ENCODE measurements at places on chromosomes 16 and 17.
A peak's percentile ranks its signal among the peaks of the same experiment; 100 is the strongest.

DNA sequence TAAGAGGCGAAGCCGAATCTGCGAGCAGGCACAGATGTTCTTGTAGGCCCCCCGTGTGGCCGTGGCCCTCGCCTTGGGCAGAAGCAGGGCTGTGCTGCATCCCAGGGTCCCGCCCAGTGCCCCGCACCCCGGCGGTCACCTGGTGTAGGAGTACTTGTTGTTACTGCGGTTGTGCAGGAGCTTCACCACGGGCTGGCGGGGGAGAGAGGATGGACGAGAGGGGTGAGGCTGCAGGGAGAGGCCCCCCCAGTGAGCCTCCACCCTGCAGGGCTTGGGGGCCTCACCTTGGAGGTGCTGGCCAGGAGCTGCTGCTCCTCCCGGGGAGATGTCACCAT, 11.4 kb downstream of the ASPHD1 start:
- DNase-seq = no peak

- no peak for DNase-seq
Measured at GRCh38 chr16:73846007-73846330, 450.6 kb upstream of the PSMD7 start.

DNA sequence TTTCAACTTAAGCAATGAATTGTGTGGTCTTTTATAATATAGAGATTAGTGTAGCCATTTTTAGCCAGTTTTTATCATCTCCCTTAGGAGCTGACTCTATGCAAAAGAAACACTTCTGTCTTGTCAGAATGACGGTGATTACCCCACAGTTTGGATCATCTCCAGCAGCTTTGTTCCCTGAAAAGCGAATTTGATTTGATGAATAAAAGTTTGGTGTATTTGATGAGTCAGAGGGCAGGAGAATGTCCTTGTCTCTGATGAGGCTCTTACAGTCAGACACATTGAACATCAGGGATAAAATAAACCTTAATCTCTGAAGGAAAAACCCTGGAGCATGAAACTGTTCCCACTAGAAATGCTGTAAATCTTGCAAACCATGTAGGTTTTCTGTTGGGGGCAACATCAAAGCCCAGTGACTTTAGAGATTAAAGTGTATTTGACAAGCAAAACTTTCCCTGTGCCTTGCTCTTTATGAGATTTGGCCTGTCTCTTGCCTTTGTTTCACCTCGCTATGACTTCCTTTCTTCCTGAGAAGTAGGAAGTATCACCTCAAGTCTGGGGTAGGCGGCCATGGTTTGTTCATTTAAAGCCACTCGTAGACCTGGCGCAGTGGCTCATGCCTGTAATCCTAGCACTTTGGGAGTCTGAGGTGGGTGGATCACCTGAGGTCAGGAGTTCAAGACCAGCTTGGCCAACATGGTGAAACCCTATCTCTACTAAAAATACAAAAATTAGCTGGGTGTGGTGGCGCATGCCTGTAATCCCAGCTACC, 209.3 kb downstream of the FTO start:
- DNase-seq = peak; percentile 69

- no peak for DNase-seq
Measured at GRCh38 chr17:82214012-82214628, 1.5 kb upstream of the CCDC57 start.

- no peak for DNase-seq
Measured at GRCh38 chr17:73271072-73271471, 9.4 kb upstream of the CPSF4L start.

GRCh38 chr17:77666462-77666861, 292.0 kb upstream of the TNRC6C start:
- no peak for DNase-seq

DNA sequence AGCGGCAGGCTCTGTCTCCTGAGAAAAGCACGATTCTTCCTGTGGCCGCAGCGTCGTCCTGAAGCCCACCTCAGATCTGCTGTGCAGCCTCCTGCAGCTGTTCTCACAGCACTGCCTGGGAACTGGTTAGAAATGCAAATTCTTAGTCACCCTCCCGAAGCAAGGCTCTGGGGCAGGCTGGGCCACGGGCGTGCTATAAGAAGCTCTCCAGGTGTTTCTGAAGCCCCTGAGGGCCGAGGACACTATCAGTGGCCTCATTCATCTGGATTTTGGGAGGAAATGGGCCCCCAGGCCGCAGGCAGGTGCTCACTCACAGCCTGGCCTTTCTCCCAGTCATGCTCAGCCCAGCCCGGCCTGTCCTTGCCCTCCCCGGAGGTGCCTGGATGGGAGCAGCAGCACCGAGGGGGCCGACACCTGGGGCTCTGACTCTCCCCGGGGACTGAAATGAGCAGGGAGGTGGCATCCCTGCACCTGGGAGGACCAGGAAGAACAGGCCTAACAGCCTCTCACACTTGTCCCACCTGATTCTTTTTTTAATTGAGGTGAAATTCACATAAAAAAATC, 10.4 kb upstream of the NLRC3 start:
- DNase-seq = no peak

DNA sequence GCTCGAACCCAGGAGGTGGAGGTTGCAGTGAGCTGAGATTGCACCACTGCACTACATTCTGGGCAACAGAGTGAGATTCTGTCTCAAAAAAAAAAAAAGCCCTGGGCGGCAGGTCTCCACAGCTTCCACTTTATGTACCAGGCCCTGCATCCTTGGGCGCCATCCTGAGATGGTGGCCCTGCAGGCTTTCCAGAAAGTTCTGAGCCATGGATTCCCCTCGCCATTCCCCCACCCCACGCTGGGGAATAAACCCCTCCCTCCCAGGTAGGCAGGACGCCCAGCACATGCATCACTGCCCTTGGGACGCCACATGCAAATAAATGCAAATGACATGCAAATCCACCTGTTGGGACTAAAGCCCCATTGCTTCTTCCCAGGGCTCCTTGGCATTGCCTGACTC, 13.8 kb upstream of the ZNF469 start:
- no peak for DNase-seq

DNA sequence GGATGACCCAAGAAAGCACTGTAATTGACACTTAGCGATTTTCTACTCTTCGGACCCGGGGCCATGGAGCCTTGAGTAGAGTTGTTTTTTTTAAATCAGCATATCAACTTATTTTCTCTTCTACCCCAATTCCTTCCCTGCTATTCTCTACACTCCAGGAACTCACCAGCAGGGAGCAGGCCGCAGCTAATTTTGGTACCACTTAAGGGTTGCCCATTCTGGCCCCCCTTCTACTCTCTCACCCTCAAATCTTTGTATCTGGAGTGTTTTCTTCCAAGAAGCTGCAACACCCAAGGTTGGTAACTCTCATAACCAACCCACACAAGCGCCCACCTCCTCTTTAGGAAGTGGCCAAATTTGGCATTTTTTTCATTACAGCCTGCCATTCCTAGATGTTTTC, 5.5 kb upstream of the ERAL1 start:
- DNase-seq = no peak

DNA sequence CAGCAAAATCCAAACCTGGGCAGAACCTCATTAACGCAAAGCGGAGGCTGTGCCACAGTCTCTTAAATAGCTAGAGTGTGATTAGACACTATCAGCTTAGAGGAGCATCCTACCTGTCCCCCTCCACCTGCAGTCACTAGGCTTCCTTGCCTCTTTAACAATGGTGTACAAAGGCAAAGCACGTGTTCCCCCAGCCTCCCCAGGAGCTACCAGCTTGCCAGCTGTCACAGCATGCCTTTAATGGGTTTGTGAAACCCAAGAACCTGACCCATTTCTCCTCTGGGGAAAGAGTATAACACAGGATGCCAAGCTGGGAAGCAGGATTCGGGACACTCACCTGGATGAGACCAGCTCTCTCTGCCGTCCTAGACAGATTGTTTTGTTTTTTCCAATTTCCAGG, 37.2 kb upstream of the TBX2 start:
- DNase-seq = no peak

DNA sequence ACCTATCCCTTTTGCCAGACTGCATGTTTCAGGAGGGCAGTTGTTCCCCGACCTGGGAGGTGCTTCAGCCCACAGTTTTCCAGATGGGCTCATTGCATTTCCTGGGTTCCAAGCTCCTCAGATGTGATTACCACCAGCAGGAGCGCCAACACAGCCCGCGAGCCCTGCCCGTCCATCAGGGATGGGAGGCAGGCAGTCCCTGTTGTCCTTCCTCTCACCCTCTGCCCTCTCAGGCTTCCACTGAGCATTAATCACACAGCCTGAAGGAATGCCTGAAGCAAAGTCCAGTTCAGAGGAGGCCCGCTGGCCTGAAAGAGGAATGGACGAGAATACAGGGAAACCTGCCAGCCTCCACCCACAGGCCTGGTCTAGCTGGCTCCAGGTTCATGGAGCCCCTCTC, 256.3 kb upstream of the SDK2 start:
- DNase-seq = no peak

- no peak for DNase-seq
Measured at GRCh38 chr17:83069931-83070742, 9.3 kb upstream of the METRNL start.

GRCh38 chr17:40319651-40320540, 10.9 kb downstream of the RARA start:
- no peak for DNase-seq

GRCh38 chr16:71672125-71672524, 46.1 kb downstream of the MARVELD3 start:
- no peak for DNase-seq

DNA sequence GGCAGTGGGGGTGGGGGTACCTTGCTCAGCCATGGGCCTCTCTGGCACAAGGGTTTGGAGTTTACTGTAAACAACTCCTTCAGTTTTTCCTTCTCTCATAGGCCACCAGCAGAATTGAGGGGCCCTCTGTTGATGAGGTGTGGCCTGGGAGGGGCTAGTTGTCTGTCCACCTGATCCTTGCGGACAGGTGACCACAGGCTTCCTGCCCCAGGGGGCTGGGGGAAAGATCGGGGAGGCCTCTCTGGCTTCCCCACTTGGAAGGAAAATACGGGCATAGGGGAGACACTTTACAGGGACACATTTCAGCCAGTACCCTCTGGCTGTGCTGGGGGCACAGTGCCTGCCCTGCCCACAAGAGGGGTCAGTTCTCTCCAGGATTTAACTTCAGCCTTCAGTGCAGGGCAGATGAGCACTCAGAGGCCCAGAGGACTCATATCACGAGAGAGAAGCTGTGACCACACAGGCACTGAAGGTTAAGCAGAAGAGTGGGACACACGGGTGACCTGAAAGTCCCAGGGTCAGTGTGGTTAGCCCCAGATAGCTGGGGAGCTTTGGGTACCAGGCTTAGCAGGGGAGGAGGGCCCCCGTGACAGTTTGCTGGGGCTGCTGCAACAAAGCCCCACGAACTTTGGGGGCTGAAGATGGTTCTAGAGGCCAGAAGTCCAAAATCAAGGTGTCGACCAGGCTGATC, 245.9 kb downstream of the SEC14L1 start:
- DNase-seq = no peak

GRCh38 chr16:88013766-88014251, 62.6 kb downstream of the BANP start:
- no peak for DNase-seq

DNA sequence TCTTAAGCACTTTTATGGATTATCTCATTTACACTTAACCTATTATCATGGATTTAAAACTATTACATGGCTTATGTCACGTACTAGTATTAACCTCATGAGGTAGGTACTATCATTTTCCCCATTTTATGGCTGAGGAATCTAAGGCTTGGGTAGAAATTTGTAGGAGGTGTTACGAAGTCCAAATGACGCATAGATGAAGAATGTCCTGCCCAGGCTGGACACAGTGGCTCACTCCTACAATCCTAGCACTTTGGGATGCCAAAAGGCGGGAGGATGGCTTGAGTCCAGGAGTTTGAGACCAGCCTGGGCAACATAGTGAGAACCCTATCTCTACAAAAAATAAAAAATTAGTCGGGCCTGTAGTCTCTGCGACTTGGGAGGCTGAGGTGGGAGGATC, 4.8 kb upstream of the C1QL1 start:
- DNase-seq = no peak

GRCh38 chr17:1577583-1578013, 15.0 kb upstream of the PITPNA start:
- no peak for DNase-seq

DNA sequence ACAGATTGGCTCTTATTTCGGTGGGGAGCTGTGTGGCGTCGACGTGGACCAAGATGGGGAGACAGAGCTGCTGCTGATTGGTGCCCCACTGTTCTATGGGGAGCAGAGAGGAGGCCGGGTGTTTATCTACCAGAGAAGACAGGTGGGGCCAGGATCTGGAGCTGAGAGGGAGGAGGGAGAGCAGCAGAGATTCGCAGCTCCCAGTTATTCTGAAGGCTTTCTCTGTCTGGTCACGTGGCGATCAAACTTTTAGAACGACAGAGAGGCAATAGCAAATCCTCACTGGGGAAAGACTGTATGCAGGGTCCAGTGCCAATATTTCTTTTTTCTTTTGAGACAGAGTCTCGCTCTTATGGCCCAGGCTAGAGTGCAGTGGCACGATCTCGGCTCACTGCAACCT, 22.2 kb downstream of the ITGAL start:
- no peak for DNase-seq

DNA sequence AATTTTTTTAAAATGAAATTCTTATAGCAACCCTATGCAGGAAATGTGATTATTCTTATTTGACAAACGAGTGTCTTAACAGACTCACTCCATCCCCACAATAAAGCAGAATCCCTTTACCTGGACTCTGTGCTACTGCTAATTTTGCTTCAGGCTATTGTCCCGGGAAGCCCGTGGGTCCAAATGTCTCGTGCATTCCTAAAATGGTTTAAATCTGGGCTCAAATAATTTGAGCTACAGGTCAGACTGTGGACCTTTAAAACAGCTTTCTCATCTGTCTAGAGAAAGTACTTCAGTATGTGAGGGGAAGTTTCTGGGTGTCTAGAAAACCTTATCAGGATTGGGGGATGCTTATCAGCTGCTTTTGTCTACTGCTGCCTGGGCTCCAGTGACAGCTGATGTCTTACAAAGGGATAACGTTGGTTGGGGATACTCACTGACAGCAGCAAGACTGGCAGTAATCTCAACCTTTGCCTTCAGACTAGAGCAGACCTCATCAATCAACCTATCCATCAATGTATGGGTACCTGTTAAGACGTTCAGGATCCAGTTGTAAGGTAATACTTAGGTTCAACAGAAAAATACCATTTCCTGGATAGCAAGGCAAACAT, 197.9 kb upstream of the CDH11 start:
- DNase-seq = no peak

DNA sequence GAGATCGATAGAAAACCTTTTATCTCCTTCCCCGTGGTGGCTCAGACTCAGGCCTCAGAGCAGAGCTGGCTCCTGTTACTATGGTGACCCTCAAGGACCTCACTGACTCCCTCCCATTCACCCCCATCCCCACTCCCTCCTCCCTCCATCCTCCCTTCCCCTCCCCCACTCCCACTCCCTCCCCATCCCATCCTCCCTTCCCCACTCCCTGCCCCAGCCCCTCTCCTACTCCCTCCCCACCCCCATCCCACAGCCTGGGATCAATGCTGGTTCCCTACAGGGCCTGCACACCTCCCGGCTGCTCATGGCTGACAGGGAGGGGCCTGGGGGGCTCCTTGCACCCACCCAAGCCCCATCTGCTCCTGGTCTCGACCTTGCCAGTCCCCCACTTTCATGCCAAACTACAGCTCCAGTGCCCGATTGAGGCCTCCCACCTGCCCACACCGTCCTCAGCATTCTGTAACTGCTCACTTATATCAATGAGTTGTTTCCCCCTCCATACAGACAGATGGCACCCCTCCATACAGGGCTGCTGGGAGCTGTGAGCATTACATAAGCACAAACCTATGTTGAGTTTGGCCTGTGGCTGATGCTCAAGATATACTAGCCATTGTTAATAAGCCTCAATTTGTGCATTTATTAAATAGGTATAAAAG, 11.6 kb upstream of the RAI1 start:
- no peak for DNase-seq

GRCh38 chr17:75183999-75184884, 1.5 kb upstream of the SUMO2 start:
- no peak for DNase-seq

- DNase-seq = no peak
Measured at GRCh38 chr16:47626246-47626645, 165.1 kb downstream of the PHKB start.
